ENCODE measurements at places on chromosomes 3 and 15. TPM values are rescaled to one million over a fixed set of nuclear protein-coding genes. Genes with fewer than 3 reads are reported as not detected.

Gene MELTF
- 18.7 TPM for total RNA-seq

Gene PLSCR5
- not detected for total RNA-seq

Gene GUCA1C
- total RNA-seq: not detected

Gene IL16
- 1.0 TPM for total RNA-seq

Gene MST1
- total RNA-seq: 14.0 TPM

Gene AP3B2
- total RNA-seq: 0.95 TPM

Gene LEKR1
- not detected for total RNA-seq

Gene TM4SF18
- total RNA-seq: 54.5 TPM

Gene TTLL13
- total RNA-seq: 0.39 TPM

Gene FBXO45
- total RNA-seq: 21.6 TPM

Gene LTK
- total RNA-seq: not detected

- H3K36me3 ChIP-seq: no peaks in the 10 kb centered on the region
- DNase-seq: no peak
Observed at GRCh38 chr3:180362081-180362480, 239.9 kb upstream of the TTC14 start.

DNA sequence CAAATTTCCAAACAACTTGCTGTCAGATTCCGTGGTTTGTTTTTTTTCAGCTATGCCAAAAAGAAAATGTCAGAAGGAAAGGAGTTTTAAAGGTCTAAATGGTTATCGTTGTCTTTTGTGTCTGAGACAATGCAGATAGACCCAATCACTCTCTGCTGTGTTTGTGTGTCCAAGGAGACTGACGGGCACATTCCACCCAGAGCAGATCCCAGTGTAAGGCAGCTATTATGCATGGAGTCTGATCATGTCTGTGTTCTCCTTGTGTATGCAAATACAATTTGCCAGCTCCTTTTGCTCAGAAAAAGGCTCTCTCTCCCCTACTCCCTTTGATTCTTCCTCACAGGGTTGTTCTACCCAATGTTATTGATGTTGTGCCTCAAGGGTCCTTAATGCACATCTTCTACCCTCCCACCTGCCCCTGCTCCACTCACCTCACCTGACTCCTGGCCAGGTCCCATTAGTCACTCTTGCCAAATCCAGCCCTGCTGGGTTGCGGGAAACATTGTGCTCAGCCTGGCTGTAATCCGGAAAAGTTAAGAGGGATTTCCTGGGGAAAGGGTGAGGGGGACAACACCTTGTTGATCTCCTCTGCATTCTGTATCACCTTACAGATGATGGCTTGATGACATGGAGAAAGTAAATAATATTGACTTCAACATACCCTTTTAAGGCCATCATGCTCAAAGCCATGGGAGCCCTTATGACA, 61.0 kb downstream of the OTOL1 start:
- H3K27ac ChIP-seq: no peak overlapping the region
- H3K4me3 ChIP-seq: no peak overlapping the region
- H3K27me3 ChIP-seq: peaks cover 6% of the 10 kb centered on the region
- H3K4me1 ChIP-seq: 0 out of 2 replicates have a peak, but pooled peaks cover 3% of the 10 kb centered on the region
- no peak for DNase-seq

- no peaks in the 10 kb centered on the region for H3K27me3 ChIP-seq
- no peak overlapping the region for H3K27ac ChIP-seq
- H3K36me3 ChIP-seq: no peaks in the 10 kb centered on the region
- H3K4me1 ChIP-seq: no peaks in the 10 kb centered on the region
- no peak for DNase-seq
- no peak overlapping the region for H3K4me3 ChIP-seq
Observed at GRCh38 chr15:89462198-89462912, 34.0 kb downstream of the RHCG start.

DNA sequence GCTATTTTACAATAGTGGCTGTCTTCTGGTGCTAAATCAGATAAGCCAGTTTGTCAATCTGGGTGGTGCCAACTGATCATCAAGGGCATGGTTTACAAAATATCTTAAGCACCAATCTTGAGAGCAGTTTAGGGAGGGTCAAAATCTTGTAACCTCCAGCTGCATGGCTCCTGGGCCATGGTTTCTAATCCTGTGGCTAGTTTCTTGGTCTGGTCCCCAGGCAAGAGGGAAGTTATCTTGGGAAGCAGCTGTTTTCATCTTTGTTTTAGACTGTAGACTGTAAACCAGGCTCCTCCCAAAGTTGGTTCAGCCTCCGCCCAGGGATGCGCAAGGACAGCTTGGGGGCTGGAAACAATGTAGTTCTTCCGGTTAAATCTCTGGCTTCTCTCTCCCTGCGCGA, 166.8 kb downstream of the IL1RAP start:
- no peaks in the 10 kb centered on the region for H3K27me3 ChIP-seq
- H3K27ac ChIP-seq: no peak overlapping the region
- no peak for DNase-seq
- H3K4me1 ChIP-seq: no peaks in the 10 kb centered on the region
- no peaks in the 10 kb centered on the region for H3K36me3 ChIP-seq

DNA sequence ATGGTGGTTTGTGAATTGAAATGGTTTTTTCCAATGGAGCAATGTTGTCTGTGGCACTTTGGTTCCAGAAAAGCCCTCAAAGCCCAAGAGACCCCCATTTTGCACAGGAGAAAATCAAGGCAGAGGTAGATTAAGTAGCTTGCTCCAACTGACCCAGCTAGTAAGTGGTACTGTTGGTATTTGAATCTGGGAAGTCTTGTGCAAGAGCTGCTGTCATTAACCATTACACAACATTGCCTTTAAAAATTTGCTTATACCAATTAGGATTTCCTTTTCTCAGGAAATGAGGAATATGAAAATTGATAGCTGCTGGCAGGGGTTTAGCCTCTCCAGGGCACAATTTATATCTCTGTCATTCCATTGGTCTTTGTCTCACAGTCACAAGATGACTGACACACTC, 102.4 kb upstream of the UBE3A start:
- no peaks in the 10 kb centered on the region for H3K27me3 ChIP-seq
- DNase-seq: no peak
- H3K4me1 ChIP-seq: no peaks in the 10 kb centered on the region
- H3K27ac ChIP-seq: no peak overlapping the region
- no peak overlapping the region for H3K4me3 ChIP-seq

- H3K4me1 ChIP-seq: no peaks in the 10 kb centered on the region
- no peak overlapping the region for H3K4me3 ChIP-seq
- DNase-seq: no peak
- H3K27me3 ChIP-seq: no peaks in the 10 kb centered on the region
- no peak overlapping the region for H3K27ac ChIP-seq
Observed at GRCh38 chr3:5348229-5348902, 160.9 kb downstream of the EDEM1 start.

- no peak overlapping the region for H3K27ac ChIP-seq
- DNase-seq: no peak
- H3K4me3 ChIP-seq: no peak overlapping the region
- no peaks in the 10 kb centered on the region for H3K27me3 ChIP-seq
Observed at GRCh38 chr15:100438570-100438969, 90.2 kb downstream of the CERS3 start.

DNA sequence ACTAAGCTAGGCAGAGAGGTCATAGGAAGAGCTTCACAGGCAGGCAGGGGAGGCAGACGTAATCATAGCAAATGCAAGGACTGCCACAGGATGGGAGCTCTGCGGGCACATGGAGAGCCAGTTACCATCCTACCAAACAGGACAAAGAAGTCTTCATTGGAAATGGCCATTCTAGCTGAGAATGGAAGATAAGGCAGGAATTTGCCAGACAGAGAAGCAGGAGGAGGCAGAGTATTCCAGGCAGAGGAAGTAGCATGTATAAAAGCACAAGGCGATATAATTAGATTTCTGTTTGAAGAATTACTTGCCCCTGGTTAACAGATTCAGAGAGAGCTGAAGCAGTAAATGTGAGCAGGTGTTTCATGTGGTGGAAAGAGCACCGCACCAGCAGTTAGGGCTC, 3.5 kb upstream of the SEMA5B start:
- DNase-seq: no peak
- no peaks in the 10 kb centered on the region for H3K36me3 ChIP-seq
- H3K27me3 ChIP-seq: peaks cover 29% of the 10 kb centered on the region
- no peaks in the 10 kb centered on the region for H3K4me1 ChIP-seq

GRCh38 chr3:192409201-192409837, 318.0 kb downstream of the FGF12 start:
- no peaks in the 10 kb centered on the region for H3K4me1 ChIP-seq
- H3K36me3 ChIP-seq: no peaks in the 10 kb centered on the region
- H3K27me3 ChIP-seq: no peaks in the 10 kb centered on the region

- H3K27ac ChIP-seq: no peak overlapping the region
- no peaks in the 10 kb centered on the region for H3K36me3 ChIP-seq
- no peak overlapping the region for H3K4me3 ChIP-seq
- H3K27me3 ChIP-seq: no peaks in the 10 kb centered on the region
Observed at GRCh38 chr3:186997061-186997460, 66.7 kb downstream of the ST6GAL1 start.

DNA sequence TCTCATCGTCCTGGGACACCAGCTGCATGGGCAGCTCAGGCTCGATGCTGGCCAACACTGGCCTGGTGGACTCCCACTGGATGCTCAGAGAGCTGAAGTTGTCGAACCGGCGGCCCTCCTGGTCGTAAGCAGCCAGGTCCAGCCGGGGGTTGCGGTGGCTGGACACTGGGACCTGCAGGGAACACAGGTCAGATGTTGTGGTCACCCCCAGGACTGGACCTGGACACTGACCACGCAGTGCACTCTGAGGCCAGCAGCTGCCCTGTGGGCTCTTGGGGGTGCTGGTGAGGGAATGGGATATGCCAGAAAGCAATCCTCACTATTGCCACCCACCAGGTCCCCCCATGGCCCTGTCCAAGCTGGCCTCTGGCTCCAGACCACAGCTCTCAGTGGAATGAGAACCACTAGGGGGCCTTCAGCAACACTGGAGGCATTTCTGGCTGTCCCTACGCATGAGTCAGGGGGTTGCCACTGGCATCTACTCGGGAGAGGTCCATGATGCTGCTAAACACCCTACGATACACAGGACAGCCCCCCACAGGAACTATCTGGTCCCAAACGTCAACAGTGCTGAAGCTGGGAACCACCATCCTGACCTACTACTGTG, 66.1 kb downstream of the NUP210 start:
- no peaks in the 10 kb centered on the region for H3K4me1 ChIP-seq
- H3K36me3 ChIP-seq: no peaks in the 10 kb centered on the region
- H3K27me3 ChIP-seq: no peaks in the 10 kb centered on the region
- H3K27ac ChIP-seq: no peak overlapping the region
- DNase-seq: no peak
- H3K4me3 ChIP-seq: no peak overlapping the region

GRCh38 chr15:73108676-73109075, 56.4 kb downstream of the NEO1 start:
- H3K4me1 ChIP-seq: no peaks in the 10 kb centered on the region
- H3K27ac ChIP-seq: no peak overlapping the region
- peaks cover 6% of the 10 kb centered on the region for H3K27me3 ChIP-seq
- no peaks in the 10 kb centered on the region for H3K36me3 ChIP-seq
- H3K4me3 ChIP-seq: no peak overlapping the region
- DNase-seq: no peak
